ENCODE measurements at places on chromosomes 16 and 17.

DNA sequence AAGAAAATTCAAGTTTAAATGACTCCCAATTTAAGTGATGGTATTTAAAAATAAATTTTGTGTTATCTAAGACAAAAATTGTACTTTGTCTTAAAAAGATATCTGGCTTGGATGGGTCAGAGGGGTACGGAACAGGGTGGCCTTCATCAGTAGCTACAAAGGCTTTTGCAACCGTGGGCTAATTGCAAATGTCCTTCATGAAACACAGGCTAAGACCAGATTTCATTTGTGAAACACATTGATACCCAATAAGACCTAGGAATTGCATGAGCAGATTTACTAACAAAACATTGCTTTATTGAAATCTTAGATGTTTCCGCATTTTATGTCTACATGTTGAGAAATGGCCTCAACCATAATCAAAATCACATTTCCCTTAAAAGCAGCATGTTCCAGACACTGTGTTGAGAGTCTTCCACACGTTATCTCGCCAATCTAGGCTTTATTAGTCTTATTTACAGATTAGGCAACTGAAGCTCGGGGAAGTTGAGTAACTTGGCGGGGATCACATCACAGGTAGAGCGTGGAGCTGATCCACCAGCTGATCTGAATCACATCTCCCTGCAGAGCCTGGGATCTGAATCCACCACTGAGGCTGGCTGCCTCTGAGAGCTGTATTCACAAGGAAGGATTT, 21.8 kb downstream of the FBXO39 start:
- DNase-seq = no peak

- no peak for DNase-seq
Observed at GRCh38 chr16:65832679-65833078, 533.8 kb upstream of the CDH5 start.

- no peak for DNase-seq
Observed at GRCh38 chr16:13312063-13312462, 410.7 kb downstream of the SHISA9 start.

- DNase-seq = no peak
Observed at GRCh38 chr16:54458923-54459322, 172.3 kb upstream of the IRX3 start.
